ENCODE measurements at places on chromosomes 2 and 18.
A peak's percentile ranks its signal among the peaks of the same experiment; 100 is the strongest.

DNA sequence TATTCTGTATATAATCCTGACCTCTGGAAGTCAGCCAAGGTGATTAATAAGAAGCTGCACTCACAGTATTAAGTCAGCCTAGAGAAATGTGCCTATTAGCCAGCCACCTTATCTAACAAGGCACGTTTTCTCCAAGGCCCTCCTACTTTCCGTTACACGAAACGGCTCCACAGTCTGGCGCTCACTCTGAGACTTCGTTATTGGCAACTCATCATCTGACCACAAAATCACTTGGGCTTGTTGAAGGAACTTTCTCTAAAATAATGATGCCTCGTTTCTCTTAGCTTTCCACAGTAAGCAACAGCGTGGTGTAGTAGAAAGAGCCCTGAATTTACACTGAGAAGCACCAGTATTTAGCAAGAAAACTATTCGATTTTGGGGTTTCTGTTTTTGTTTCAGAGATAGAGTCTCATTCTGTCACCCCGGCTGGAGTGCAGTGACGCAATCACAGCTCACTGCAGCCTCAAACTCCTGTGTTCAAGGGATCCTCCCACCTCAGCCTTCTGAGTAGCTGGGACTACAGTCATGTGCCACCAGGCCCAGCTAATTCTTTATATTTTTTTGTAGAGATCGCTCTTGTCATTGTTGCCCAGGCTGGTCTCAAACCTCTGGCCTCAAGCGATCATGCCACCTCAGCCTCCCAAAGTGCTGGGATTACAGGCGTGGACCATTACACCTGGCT, 53.6 kb upstream of the SLC14A1 start:
- DNase-seq, result peak; percentile 71

- DNase-seq, result no peak
Measured at GRCh38 chr2:43594875-43595274, 963 bp downstream of the THADA start.

- no peak for DNase-seq
Measured at GRCh38 chr2:232549655-232550353, 553 bp downstream of the TIGD1 start.

GRCh38 chr18:48127606-48128005, 197.1 kb upstream of the SMAD2 start:
- no peak for DNase-seq

DNA sequence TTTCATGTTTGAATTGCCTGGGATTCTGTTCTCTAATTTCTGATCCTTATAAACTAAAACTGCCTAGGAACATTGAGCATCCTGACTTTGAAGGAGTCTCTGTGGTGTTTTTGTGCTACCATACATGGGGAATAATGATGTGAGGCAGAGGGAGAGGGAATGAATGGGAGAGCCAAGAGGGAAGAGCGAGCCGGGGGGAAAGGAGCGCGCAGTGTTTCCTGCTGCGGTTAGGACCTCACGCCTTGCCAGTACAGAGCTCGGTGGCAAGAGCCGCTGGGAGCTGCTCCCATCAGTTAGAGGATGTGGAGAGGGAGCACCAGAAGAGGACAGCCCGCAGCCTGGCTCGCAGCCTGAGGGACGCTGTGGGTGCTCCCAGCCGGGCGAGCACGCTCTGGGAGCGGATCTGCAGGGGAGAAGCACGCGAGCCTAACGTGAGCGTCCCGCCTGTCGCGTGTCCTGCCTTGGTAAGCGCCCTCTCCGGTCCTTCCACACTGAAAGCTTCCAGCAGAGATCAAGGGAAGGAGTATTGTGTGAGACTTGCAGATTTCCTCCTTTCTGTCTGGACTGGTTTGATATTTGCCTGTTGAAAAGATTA, 114.7 kb downstream of the FAM210A start:
- no peak for DNase-seq

DNA sequence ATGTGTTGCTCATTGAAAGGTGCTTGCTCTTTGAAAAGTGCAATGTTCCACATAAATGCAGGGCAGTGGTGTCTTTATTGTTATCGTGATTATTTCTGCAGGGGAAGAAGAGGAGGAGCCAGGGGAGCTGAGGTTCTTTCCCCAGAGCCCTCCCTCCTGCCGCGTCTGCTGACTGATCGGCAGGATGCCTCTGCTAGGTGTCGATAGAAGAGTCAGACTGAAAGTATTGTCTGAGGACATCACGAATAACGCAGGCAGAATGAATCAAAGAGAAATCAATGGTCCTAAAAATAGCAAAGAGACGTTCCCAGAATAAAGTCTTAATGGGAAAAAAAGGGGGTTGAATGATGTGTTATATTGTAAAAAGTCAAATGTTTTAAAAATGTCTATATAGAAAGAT, 47.4 kb upstream of the SIX3 start:
- DNase-seq, result peak; percentile 78

DNA sequence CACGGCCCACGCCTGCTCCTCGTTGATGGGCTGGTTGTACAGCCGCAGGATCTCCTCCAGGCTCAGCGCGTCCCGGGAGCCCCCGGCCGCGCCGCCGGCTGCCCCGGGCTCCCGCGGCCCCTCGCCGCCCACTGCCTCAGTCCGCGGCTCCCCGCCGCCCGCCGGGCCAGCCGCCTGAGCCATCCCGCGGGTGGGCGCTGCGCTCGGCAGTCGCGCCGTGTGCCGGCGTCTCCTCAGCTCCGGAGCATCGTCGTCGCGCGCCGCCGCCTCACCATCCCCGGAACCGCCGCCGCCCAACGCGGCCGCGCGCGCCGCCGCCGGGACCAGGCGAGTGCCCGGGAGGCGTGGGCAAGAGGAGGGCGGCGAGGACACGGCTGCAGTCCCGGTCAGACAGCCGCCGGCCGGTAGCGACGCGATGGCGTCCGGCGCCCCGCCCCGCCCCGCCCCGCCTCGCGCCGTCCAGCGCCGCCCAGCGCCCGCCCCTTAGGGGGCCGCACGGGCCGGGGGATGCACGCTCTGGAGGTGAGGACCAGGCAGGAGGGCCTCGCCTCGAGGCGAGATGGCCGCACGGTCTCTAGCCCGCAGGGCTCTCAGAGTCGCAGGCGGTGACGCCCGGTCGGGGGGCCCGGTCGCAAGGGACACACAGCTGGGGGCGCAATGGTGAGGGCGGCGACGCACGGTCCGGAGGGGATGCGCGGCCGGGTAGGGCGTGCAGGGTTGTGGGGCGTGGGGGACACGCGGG, at the start of gene SPIRE1:
Gene SPIRE1, minus strand, starts transcription at position 424 of the 742 bp plus-strand sequence. Its CDS starts 241 bp downstream, at position 183.
- DNase-seq, result peak; percentile 38

DNA sequence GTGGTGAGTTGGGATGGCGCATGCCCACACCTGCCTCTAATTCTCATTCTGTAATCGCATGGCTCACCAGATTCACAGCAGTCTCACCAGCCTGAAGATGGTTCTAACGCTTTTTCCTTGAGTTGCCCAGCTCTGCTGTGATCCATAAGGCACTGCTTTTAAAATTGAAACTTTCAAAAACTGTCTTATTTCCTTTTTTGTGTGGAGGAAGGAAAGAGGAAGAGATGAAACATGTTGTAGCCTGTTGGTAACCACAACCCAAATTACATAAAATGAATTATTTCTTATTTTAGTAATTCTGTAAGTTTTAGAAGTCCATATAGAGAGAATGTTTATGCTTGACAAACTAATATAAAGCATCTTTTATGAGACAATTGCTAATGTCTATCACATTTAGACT, 165.4 kb downstream of the RBM43 start:
- no peak for DNase-seq

GRCh38 chr2:142981756-142982155, 104.3 kb downstream of the KYNU start:
- no peak for DNase-seq

GRCh38 chr18:58105888-58106260, 61.8 kb downstream of the NEDD4L start:
- DNase-seq, result no peak

GRCh38 chr2:98909317-98910211, 26.5 kb downstream of the CRACDL start:
- DNase-seq, result peak; percentile 34

DNA sequence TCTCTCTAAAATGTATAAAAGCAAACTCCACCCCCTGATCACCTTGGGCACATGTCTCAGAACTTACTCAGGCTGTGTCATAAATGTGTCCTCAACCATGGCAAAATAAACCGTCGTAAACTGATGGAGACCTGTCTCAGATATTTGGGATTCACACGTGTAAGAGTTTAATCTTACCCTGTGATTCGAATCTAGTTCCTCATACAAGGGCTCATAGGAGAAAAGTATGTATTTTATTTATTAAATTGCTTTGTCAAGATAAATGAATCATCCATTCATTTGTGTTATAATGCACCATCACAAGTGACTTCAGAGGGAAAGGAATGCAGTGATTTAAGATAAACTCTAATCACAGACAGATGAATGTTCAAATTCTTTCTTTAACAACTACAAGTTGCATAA, 712.5 kb upstream of the LRATD1 start:
- no peak for DNase-seq

DNA sequence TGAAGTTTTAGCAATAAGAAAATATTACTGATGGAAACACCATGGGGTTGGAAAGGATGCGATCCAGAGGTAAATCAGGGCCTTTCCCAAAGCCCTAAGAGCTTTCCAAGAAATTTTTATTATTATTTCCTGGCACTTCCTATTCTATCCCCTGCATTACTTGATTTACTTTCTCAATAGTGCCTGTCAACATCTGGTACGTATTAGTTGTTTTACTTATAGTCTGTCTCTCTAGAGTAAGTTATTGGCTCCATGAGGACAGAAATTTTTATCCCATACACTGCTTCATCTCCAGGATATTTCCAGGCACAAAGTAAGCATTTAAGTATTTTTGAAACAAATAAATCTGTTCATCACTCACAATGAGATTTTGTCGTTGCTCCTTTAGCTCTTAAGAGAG, 18.1 kb downstream of the PPP4R1 start:
- no peak for DNase-seq

DNA sequence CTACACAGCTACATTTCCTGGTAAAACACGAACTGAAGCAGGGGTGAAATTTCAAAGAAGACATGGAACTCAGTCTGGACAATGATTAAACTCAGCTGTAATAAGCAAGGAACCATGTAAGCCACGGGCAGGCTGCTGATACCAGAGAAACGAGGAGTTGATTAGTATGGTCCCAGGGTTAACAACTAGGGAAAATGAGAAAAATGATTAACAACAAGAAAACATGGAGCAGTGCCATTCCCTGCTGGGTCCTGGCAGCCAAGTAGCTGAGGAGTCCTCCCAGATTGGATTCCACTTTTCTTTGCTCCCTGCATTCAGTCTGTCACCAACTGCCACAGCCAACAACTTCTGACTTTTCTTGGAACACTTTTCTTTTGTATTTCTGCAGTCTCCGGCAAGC, 517.0 kb upstream of the KLHL29 start:
- no peak for DNase-seq

GRCh38 chr18:61322265-61322873, 10.9 kb upstream of the CDH20 start:
- DNase-seq, result peak; percentile 59

- no peak for DNase-seq
Measured at GRCh38 chr18:61569176-61569892, 236.1 kb downstream of the CDH20 start.

- DNase-seq, result no peak
Measured at GRCh38 chr2:164913011-164913410, 42.3 kb downstream of the SLC38A11 start.

DNA sequence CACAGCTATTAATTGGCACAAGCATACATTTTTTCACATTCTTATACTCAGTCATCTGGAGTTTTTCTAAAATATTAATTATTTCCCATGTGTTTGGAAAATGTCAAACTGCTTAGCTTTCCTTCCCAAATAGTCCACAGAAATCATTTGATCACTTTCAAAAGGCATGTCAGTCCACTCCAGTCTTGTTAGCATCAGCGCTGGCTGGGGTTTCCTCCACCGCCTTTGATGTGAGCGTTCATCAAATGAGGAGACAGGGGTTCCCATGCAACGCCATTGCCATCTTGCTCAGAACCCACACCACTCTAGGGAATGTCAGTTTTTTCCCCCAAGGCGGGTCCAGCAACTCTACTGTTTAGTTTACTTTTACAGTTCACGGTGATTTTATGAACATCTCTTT, 13.1 kb upstream of the RAX start:
- DNase-seq, result no peak

DNA sequence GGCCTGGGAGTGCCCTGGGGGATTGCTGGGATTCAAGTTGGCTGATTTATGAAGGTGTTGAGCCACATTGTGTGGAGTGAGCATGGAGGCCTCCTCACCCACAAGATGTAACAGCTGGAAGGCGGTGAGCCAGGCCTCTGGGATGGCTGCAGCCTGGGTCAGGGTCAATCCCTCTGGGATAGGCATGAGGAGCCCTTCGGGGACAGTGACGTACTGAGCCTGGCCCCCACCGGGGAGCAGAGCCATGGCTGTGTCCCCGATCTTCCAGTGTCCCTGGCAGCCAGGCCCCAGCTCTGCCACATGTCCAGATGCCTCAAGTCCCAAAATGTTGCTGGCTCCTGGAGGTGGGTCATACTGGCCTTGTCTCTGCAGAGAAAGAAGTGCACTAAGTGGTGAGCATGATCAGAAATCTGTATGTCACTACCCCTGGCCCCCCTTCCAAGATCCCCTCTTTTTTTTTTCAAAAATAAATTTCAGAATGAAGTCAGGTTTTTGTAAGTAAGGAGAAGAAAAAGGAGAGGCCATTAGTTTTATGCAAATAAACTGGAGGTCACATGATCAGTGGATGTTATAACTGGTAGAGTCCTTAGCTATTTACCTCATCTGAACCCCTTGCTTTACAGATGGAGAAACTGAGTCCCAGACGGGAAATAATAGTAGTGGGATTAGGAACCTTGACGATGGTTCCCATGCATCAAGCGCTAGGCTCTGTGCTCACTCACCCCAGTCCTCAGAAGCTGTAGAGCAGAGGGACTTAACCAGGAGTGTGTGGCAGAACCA, 1.7 kb downstream of the TP53I3 start:
- DNase-seq, result no peak

DNA sequence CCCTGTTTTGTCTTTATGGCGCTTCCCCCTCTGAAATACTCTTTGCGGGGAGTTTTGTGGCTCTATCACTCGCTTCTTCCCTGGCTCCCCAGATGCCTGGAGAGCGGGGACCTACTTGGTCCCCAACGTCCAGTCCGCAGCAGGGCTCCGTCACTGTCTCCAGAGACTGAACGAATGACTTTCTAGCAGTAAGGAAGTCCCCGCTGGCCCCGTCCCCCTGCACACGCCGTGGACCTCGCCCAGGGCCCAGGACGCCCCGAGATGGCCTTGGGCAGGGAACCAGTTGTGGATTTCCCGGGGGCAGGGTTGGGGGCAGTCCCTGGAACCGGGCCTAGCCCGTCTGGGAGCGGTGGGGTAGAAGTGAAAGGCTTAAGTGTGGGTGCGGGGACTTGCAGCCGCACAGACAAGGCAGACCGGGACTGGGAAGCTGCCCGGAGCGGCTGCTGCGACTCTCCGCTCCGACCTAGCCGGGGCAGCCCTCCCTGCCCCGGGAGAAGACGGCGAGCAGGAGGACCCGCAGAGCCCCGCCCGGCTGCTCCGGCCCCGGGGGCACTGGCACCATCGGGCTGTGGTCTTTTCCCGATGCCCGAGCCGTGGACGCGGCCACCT, 821 bp upstream of the EPHA4 start:
- peak; percentile 6 for DNase-seq
